ENCODE measurements at places on chromosomes 5 and 9. TPM values are rescaled to one million over a fixed set of nuclear protein-coding genes. Genes with fewer than 3 reads are reported as not detected.

ECSCR gene
- polyA plus RNA-seq, result not detected

PITX1 gene
- not detected for polyA plus RNA-seq

LRRC70 gene
- polyA plus RNA-seq, result 0.35 TPM

TMEM232 gene
- polyA plus RNA-seq, result 6.6 TPM

HEXB gene
- polyA plus RNA-seq, result 57.2 TPM

LSM11 gene
- 7.9 TPM for polyA plus RNA-seq

PPP3R2 gene
- polyA plus RNA-seq, result 0.31 TPM

NR6A1 gene
- 0.63 TPM for polyA plus RNA-seq

CD274 gene
- polyA plus RNA-seq, result 0.27 TPM
